GM23248 (cell line): ENCODE measurements at places on chromosomes 6 and 20.

DNA sequence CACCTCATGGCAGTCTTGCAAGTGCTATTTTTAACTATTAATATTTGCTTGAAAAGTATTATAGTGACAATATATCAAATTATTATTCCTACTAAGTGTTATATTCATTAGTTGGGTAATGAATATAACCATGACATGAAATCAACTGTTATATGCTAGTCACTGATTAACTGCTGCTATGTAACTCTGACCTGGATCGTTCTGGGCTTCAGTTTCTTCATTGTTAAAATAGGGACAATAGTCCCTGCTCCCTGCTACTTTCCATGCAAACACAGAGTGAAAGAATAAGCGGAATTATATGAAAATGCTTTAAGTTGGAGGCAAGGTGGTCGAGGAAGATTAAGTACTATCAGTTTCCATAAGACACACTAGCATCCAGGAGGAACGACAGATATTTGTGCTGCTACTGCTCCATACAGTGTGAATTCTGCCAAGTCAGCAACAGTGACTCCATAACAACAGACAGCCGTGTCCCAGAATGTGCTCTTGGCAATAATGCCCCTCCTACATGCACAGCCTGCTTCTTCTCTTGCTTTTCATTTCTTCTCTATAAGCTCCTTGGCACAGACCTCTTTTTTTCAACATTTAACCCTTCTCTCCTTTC is 107.2 kb downstream of the CHD6 start:
- DNase-seq = no peak
- no peaks in the 10 kb centered on the region for H3K27me3 ChIP-seq
- no peak overlapping the region for H3K27ac ChIP-seq
- H3K36me3 ChIP-seq = no peaks in the 10 kb centered on the region

DNA sequence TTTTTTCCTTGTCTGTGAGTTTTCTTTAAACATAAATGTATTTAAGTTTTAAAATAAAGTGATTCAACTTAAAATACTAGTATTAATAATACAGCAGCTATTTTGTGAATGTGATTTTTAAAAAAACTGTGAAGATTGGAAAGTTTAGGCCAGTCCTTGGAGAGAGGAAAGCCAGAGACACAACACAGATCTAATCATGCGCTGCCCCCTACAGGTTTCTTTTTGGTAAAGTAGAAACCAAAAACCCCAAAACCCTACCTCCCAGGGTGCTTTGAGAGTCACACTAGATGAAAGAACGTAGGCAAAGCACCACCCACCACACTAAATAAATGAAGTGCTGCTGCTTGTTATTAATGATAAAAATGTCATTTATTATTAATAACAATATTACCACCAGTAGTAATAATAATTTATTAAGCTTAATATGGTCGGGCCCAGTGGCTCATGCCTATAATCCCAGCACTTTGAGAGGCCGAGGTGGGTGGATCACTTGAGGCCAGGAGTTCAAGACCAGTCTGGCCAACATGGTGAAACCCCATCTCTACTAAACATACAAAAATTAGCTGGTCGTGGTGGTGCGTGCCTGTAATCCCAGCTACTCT is 33.7 kb downstream of the SLC9A8 start:
- H3K27me3 ChIP-seq = no peaks in the 10 kb centered on the region
- DNase-seq = peak; percentile 80
- no peak overlapping the region for H3K4me3 ChIP-seq
- H3K36me3 ChIP-seq = 0 out of 2 replicates have a peak, but pooled peaks cover 20% of the 10 kb centered on the region

GRCh38 chr6:150118627-150119026 is 24.2 kb upstream of the PPP1R14C start:
- no peaks in the 10 kb centered on the region for H3K36me3 ChIP-seq
- H3K4me3 ChIP-seq = no peak overlapping the region
- H3K4me1 ChIP-seq = 0 out of 2 replicates have a peak, but pooled peaks cover 4% of the 10 kb centered on the region
- H3K27ac ChIP-seq = no peak overlapping the region

DNA sequence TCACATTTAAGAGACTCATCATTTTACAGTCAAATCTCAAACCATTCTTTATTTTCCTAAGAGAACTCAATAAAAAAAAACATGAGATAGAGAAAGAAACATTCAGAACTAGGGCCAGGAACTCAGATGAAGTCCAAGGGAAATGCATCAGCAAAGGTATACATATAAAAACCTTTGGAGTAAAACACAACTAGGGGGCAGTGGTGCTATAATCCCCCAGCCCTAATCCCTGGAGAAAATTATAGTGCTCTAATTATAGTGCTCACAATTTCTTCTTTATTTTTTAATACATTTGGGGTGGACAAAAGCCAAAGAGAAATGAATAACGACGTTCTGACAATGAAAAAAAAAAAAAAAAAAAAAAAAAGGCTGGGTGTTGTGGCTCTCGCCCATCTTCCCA is 100.6 kb upstream of the EMILIN3 start:
- H3K36me3 ChIP-seq = peaks cover 21% of the 10 kb centered on the region
- DNase-seq = no peak
- H3K27me3 ChIP-seq = no peaks in the 10 kb centered on the region

DNA sequence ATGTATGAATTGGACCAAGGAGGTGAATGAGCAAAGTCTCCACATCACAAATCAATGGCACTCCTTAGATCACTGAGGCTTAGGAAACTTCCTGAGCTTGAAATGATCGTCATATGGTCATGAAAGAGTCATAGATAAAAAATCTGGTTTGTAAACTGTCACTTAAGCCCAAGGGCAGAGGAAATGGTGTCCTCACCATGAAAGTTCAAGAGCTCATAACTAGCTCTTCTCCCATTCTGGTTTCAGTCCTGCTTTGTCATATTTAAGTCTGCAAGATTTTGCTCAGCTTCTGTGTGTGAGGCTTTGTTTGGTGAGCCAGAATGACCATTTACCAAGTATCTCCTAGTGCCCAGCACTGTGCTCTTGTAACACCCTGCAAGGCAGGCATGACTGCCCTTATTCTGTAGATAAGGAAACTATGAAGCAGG is 60.5 kb downstream of the GJA10 start:
- DNase-seq = no peak
- no peaks in the 10 kb centered on the region for H3K4me1 ChIP-seq
- H3K4me3 ChIP-seq = no peak overlapping the region
- H3K36me3 ChIP-seq = no peaks in the 10 kb centered on the region
- H3K27me3 ChIP-seq = peaks cover 21% of the 10 kb centered on the region

DNA sequence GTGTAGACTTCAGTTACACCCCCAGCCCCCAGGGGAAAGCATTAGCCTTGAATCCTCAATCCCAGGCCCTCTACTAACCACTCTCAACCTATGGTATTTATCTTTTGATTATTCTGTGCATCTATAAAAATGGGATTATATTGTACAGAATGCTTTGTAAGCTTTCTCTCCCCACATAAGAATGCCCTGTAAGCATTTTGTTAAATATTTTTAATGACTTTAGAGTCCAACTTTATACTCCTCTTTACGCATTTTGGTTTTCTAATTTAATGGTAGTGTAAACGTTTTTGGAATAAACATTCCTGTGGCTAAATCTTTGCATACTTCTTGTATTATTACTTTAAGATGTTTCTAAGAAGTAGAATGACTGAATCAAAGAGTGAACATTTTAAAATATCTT is 35.4 kb downstream of the FBXO9 start:
- DNase-seq = no peak
- no peaks in the 10 kb centered on the region for H3K27me3 ChIP-seq
- no peak overlapping the region for H3K4me3 ChIP-seq
- H3K27ac ChIP-seq = no peak overlapping the region
- H3K4me1 ChIP-seq = peaks cover 20% of the 10 kb centered on the region

DNA sequence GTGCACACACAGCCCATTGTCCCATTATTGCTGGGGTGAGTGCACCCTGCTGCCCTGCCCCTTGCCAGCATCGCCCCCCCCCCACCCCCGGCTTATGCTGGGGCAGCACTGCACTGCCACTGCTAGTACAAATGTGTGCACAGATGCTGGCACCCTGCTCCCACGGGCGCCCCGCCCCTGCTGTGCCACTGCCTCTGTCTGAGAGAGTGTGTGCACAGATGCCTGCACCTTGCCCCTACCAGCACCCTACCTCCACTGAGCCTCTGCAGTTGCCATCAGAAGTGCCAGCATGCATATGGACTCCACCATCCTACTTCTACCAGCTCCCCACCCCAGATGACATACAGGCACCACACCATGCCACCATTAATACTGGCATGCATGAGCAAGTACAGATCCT is 454.6 kb upstream of the KHDRBS2 start:
- no peak overlapping the region for H3K27ac ChIP-seq
- no peak for DNase-seq
- H3K4me1 ChIP-seq = no peaks in the 10 kb centered on the region
- H3K36me3 ChIP-seq = no peaks in the 10 kb centered on the region

DNA sequence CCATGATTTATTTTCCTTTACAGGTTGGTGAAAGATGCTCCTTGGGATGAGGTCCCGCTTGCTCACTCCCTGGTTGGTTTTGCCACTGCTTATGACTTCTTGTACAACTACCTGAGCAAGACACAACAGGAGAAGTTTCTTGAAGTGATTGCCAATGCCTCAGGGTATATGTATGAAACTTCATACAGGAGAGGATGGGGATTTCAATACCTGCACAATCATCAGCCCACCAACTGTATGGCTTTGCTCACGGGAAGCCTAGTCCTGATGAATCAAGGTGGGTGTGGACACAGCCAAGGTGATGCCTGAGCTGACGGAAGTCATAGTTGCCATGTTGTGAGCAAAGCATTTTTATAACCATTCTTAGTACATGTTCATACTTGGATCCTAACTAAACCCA is 34.6 kb upstream of the CALHM6 start:
- no peak overlapping the region for H3K4me3 ChIP-seq
- no peak overlapping the region for H3K27ac ChIP-seq
- H3K4me1 ChIP-seq = peaks cover 24% of the 10 kb centered on the region
- H3K36me3 ChIP-seq = peaks cover 32% of the 10 kb centered on the region
- DNase-seq = no peak

- no peaks in the 10 kb centered on the region for H3K27me3 ChIP-seq
- no peaks in the 10 kb centered on the region for H3K4me1 ChIP-seq
- H3K4me3 ChIP-seq = no peak overlapping the region
- no peak overlapping the region for H3K27ac ChIP-seq
- no peak for DNase-seq
These were observed 28.8 kb downstream of the PDE10A start for GRCh38 chr6:165634101-165634880.
